Stimulated activated CD8-positive, alpha-beta memory T cell treated with anti-CD3 and anti-CD28 coated beads, Interleukin-7, amount 100 ng/mL, for 24 hours (primary cell): ENCODE measurements at places on chromosomes 7 and 10.

DNA sequence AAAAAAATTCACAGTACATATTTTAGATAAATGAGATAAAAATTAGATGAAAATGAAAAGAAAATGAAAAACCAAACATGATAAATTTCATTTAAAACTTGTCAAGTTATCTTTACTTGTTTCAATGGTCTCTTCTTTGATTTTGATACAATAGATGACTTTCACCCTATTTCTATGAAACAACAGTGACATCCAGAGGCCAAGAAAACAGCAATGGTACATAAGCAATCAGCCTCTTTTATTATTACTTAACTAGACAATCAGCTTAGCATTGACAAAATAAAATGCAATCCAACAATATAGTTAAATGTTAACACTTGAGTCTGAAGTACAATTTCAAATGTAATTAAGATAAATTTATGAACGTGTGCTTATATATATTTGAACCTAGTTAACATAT is 74.8 kb upstream of the GPR37 start:
- DNase-seq, result no peak

DNA sequence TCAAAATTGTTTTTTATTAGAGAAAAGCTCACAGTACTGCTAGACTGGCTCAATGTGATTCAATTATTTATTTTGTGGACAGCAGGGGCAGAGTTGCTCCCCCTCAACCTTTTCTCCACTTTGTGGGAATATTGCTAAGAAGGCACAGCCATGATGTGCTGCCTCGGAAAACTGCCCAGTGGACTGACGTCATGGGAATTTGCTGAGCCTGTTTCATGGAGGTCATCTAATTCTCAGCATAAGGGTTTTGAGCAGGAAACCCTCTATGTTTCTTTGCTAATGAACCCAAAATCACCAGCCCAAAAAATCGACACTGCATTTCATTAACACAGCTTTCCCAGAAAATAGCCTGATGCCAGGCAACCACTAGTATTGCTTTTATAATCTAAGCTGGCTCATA is 228.8 kb upstream of the FAM3C start:
- no peak for DNase-seq

- no peak for DNase-seq
These were observed 137.3 kb downstream of the ANLN start for GRCh38 chr7:36526863-36527548.

DNA sequence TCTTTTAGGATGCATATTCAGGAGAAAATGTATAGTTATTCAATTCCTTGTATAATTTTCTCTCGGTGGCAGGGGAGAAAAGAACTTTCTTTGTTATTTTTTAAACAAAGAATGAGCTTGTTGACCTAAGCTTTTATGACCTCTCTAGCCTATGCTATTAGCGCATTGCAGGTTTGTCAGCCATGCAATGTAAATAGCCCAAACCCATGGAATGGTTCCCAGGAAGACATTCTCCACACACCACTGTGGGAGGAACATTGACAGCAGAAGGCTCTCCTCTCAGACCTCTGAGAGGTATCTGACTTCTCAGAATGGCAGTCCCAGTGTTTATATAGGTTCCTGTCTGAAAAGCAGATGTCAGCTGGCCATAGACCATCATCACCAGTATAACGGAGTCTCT is 19.6 kb upstream of the AGBL3 start:
- no peak for DNase-seq

DNA sequence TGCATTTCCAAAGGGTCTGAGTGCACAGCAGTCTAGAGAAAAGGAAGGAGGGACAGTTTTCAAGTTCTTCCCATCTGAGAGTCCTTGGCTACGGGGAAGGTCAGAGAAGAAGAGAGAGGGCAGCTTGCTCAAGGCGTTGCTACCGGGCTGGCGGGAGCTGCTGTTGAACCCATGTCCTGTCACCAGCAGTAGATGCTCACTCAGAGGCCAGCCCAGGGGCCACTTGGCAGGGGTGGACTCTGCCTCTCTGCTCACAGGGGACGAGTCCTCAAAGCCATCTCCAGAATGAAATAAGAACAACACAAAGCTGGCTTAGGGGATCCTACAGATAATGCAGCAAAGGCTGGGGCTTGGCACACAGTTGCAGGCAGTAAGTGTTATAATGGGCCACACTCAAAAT is 231.5 kb downstream of the TNS3 start:
- DNase-seq, result no peak

GRCh38 chr7:151248346-151249033 is at the start of gene SMARCD3:
Gene SMARCD3, minus strand, starts transcription at chr7:151248694. Its CDS starts 132 bp downstream, at chr7:151248562.
- no peak for DNase-seq

- no peak for DNase-seq
These were observed 217.3 kb upstream of the HABP2 start for GRCh38 chr10:113335592-113335991.

DNA sequence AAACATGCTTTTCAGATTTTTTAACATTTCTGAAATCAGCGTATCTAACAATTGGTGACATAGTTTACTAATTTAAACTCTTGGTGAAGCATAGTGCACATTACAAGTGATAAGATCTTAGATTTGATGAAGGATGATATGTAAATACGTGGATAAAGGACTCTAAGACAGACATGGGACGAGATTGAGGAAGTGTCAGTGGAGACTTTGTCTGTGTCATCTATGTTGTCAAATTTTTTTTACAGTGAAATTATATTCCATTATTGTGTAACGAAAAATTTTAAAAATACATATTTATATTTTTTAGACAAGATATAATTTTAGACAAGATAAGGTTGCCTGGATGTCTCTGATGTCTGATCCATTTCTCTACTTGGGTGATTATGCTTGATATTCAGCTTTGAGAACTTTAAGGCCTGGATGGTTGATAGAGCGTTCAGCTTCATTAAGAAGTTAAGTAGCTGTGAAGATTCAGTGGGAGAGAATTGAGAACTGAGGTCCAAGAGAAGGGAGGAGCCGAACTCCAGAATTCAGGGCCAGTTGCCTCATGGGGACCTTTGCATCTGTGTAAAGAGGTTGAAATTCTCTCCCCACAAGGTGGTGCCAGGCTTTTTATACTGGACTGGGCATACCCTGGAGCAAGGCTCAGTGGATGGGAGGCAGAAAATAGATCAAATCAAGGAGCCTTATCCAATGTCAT is 62.7 kb downstream of the KAT6B start:
- no peak for DNase-seq

GRCh38 chr7:366161-366803 is 76.3 kb downstream of the FOXL3 start:
- DNase-seq, result no peak

- no peak for DNase-seq
These were observed 65.5 kb upstream of the SRPK2 start for GRCh38 chr7:105454095-105454747.

- DNase-seq, result no peak
These were observed 25.0 kb downstream of the CISD1 start for GRCh38 chr10:58293989-58294388.

- DNase-seq, result no peak
These were observed 576.9 kb downstream of the GLRX3 start for GRCh38 chr10:130713135-130713534.

- DNase-seq, result no peak
These were observed 104.8 kb upstream of the LAMB4 start for GRCh38 chr7:108234971-108235450.

- DNase-seq, result no peak
These were observed 83.7 kb downstream of the CCNY start for GRCh38 chr10:35420044-35420443.

DNA sequence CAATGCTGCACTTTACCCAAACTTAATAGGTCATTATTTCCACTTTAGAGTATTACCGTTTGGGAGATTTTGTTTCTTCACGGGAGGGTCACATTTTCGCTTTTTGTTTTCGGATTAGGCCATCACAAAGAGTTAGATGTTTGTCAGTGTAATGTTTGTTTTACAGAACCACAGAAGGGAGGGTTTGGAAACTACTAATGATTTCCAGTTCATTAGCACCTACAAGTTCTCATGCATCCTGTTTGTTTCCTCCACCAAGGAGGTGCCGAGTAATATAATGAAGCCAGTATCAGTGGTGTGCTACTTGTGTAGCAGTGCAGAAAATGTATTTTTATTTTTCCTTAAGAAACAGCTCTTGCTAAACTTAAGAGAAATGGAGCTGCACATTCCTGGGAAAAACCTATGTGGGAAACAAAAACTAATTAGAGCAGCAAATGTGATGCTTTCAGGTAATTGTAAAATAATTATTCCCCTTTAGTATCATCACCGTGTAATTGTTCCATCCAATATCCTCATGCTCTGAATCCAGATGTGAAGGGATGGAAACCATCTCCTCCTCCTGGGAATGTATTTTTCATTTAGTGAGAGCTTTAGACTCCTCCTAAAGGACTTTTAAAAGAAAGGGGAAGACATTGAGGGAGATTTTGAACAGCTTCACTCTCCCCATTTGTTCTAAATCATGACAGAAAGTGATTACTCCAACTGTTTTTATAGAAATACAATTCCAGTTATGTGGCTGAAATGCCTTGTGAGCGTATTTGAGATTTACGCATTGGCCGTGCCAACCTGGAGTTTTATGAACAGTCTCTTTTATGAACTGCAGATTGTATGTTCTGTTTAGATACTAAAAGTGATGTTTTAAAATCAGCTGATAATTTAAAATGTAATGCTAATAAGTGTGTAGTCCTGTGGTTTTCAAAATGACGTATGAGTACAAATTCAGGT is 5.6 kb downstream of the CELF2 start:
- no peak for DNase-seq

GRCh38 chr10:132305654-132306342 is 2.0 kb downstream of the STK32C start:
- DNase-seq, result no peak

- no peak for DNase-seq
These were observed 66.6 kb downstream of the PCLO start for GRCh38 chr7:83096065-83096580.

DNA sequence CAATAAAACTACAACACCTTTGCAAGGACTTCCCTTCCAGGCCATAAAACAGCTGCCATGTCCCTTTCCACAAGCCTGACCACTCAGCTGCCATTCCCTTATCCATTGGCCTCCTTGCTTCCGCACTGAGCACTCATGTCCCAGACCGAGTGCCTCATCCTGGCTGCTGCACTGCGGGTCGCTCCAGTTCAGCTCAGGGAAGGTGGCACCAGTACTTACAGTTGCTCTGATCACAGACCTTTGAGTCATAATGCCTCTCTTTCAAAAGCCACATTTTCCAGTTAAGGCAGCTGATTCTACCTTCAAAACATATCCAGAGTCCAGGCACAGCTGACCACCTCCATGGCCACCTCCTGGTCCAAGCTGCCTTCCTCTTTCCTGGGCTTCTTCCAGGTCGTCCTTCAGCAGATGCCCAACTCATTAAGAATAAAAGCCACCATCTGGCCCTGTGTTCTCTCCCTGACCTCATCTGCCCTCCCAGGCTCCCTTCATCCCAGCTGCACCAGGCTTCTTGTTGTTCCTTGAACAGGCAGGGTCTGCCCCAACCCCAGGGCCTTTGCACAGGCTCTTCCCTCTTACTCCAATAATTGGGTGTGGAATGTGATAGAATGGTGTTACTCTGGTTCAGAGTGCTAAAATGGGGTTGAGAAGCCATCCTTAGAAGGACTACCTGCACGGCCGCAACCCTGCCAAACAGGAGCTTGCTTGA is 64.5 kb downstream of the RAMP3 start:
- DNase-seq, result no peak

DNA sequence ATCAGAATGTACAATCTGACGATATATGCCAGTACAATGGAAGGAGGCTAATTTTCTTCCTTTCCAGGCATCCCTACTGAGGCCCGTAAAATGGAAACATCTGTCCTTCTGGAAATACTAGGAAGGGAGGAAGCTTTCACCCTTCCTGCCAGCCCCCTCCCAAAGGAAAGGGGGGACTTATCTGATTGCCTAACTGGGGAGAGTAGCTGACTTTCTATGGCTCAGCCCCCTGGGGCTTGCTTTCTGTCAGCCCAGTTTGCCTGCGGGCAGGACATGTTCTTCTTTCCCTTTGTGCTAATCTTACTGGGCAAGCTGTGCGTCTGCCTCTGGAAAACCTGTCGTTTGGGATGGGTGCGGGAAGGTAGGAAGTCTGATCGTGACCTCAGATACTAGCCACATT is 508.9 kb downstream of the SUGCT start:
- no peak for DNase-seq

DNA sequence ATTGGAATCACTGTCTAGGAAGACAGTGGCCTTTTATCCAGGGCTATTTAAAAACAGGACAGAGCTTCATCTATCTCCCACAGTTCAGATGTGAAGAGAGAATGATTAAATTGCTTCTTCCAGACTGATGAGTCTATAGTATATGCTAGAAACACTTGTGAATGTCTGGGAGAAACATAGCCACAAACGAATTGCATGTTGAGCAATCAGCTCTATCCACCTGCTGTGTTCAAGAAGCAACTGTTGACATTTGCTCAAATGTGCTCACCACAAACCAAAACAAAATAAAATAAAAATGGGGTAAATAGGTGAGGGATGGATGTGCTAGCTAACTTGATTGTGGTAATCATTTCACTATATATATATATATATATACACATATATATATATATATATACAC is 195.1 kb downstream of the HECW1 start:
- DNase-seq, result no peak

DNA sequence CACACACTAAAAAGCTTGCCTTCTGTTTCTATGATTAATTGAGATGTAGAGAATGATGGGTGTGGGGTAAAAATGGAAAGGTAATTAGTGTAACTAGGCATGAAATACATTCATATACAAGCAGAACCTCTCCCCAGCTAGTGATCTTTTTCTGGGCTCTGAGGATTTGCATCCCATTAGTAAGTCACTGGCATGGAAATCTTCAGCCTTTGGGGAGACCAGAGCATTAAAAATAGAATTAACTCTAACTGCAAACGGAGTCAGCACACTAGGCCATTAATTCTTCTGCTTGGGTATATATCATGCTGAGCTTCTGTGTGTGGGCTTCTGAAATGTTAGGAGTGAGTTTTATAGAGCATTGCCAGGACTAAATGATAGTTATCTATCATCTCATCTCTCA is 128.9 kb downstream of the HDAC9 start:
- no peak for DNase-seq

DNA sequence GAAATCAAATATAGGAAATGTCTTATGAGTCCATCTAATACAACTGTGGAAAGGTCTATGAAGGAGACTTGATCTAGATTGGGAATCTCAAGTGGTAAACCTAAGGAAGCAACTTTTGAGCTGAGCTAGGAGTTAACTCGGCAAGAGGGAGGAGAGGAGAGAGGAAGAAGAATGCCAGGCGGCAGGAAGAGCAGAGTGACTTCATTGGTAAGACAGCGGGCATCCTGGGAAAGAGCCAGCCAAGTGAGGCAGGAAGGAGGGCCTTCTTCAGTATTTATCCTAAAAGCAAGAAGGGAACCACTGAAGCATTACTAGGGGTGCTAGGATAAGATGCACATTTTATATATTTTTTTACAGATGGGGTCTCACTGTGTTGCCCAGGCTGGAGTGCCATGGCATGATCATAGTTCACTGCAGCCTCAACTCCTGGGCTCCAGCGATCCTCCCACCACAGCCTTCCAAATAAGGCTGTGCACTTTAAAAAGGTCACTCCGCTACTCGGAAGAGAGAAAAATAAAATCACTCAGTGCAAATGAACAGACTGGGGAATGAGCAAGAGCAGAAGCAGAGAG is 2.0 kb downstream of the BCL7B start:
- no peak for DNase-seq

DNA sequence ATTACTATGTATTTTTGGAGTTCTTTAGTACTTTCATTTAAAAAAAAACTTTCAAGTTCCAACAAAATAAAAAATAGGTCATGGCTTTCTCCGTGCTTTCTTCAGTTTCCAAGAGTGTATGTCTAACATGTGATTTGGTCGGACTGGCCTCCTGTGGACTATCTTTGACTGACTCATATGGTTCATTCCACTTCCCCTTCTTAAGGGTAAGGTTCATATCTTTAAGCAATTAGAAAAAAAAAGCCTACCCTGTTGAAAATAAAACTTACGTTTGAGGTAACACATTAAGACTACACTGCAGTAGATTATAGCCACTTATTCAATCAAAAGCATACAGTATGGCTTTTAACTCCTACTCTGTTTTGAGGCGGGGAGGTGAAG is 112.8 kb upstream of the AHR start:
- DNase-seq, result no peak
